SHP77 treated with DMSO at 0.1 percent for 48 hours (cell line): ENCODE measurements at places on chromosomes 4 and X.

DNA sequence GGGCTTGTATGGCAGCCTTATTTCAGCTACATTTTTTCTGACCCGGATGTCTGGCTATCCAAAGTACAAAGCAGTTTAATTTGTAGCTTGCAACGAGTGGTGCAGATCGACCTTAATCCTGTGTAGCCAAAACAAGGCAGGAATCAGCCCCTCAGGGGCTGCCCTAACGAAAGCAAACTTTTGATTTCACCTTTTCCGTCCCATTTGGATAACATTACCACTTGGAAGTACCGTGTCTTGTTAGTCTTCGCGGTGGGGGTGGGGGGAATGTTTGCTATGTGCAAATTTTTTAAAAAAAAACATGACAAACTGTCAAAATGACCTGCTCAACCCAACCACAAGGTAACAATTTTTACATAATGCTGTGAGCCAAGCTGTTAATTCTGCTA, 766 bp upstream of the DNAJB14 start:
- DNase-seq, result no peak

GRCh38 chr4:154084864-154085263, 296.0 kb upstream of the SFRP2 start:
- no peak for DNase-seq

DNA sequence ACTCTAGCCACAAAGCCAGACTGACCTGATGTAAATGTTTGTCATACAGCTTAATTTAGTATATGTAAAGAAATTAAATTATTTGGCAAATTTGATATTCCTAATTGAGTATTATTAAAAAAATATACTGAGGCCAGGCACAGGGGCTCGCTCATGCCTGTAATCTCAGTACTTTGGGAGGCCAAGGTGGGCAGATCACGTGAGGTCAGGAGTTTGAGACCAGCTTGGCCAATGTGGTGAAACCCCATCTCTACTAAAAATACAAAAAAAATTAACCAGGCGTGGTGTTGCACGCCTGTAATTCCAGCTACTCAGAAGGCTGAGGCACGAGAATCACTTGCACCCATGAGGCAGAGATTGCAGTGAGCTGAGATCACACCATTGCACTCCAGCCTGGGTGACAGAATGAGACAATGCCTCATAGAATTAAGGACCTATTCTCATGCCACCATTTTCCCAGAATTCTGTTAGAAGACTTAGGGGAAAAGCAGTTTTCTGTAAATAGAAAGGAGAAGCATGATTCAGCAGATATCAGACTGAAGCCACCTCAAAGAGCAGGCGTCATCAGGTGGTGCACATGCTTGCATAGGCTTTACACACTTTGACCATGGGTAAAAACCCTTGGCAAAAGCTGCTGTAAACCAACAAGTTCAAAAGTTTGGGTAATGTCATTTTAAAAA, 6.1 kb downstream of the UBQLN2 start:
- no peak for DNase-seq

DNA sequence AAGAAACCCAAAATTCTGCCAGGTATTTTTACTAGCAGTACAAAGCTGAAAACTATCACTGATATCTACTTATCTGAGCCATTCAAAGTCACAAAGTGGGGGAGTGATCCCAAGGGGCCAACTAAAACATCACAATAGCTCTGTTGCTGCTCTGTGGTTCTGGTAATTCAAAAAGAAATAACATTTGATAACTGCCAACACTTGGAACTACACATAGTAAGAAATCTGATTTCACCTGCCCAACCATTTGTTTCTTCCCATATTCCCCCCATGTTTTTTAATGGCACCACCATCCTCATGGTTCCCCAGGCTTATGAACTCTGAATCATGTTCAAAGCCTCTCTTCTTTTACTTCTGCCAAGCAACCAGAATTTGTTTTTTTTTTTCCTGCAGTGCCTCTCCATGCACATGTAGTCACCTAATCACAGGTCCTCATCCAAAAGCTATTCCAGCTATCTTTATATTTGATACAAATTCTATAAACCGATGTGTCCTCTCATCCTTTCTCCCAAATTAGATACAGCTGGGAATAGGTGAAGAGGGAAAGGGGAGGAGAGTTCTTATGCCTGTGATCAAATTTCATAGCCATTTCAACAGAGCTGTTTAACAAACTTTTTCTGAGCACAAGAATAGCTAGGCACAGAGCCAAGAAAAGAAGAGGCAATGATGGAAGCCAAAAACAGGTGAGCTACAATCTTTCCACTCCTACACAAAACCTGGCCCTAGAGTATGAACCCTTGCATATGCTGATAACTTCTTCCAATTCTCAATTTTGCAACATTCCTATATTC, 7.7 kb downstream of the AMMECR1 start:
- no peak for DNase-seq

GRCh38 chr4:169220854-169221411, 49.8 kb downstream of the SH3RF1 start:
- DNase-seq, result no peak

DNA sequence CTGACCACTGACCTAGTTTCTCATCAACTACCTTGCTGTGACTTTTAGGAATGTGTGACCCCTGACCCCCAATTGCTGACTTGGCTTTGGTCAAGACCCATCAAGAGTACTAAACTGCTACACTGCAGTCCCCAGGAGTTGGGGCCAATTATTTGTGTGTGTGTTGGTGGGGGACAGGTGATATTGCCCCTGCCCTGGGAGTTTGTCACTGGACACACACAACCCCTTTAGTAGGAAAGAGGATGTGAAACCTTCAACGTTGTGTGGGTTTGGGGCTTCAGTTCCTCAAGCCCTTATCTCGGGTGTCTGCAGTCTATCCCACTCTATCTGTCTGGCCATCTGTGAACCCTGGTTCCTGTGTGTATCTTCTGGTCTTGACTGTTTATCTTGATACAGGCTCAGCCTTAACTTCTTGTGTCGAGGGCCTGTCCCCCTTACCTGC, 6.5 kb downstream of the SASH3 start:
- no peak for DNase-seq
